SHP77 (cell line): ENCODE measurements at places on chromosomes 1 and 21.

- DNase-seq: no peak
These were observed 161.2 kb downstream of the NCAM2 start for GRCh38 chr21:21159253-21159899.

DNA sequence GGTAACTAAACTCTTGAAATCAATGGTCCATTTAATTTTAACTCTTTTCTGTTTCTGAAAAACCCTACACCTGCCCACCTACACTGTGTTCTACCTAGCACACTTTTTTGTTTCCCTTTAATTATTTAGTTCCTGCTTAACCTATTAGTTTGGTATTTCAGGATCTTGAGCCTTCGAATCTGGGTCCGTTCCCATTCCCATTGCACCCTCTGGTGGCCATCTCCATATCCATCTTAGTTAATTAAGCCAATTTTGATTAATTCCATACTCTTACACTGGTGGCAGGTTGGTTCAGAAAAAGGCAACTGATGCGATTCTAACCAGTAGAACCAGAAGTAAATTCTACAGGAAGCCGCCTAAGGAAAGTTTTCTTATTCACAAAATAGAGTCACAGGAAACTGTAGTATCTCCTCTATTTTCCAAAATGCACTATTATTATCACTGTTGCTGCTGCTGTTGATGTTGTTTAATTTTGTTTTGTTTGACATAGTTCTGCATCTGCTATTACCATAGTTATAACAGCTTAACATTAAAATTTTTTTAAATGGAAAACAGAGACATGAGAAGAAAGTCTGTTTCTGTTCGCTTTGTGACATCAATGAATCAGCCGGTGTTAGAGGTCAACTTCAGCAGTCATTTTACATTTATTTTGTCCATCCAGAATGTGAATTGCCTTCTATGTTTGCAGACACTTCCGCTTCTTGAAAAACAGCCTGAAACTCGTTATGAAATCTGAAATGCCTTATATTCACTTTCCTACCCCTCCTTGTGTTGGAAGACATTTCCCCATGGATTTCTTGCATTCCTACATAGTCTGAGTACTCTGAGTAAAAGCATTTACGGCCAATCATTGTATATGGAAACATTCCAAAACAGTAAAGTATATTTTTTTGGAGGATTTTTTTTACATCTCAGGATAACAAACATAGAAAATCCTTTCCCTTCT is 115.5 kb upstream of the NCAM2 start:
- DNase-seq: peak; percentile 42

DNA sequence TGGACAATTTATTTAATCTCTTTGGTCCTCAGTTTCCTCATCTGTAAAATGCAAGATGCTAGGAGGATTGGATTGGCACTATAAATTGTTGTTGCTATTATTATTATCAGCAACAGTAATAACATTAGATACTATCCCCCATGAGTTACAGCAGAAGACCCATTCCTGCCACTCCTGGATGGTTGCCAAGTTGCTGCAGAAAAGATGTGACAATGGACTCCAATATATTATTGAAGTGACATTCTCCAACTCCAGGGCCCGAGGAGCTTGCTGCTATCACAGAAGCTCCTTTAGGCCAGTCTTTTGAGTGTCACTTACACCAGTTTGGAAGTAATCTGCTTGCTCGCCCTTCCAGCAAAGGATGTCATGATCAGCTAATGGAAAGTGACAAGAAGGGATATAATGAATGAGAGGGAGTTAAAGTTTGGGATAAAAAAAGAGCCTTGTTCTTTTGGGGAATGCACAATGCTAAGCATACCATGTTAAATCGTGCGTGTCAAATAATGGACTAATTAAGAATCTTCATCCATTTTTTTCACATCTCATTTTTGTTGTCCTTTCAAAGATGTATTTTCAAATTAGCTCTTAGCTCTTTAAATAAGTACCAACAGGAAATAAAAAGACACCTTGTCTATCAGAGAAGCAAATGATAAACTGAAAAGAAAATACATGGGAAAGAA is 19.5 kb upstream of the PROX1 start:
- DNase-seq: no peak

DNA sequence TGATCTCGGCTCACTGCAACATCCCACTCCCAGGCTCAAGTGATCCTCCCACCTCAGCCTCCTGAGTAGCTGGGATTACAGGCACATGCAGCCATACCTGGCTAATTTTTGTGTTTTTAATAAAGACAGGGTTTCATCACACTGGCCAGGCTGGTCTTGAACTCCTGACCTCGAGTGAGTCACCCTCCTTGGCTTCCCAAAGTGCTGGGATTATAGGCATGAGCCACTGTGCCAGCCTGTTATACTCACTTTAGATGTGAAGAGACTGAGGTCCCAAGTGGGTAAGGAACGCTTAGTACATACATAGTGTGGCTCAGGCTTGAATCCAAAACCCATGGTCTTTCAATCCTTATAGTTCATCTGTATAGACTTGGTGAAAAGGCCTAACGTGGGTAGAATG is 63.7 kb upstream of the EPS8L3 start:
- no peak for DNase-seq

- no peak for DNase-seq
These were observed 8.6 kb upstream of the PKP1 start for GRCh38 chr1:201274616-201275252.

DNA sequence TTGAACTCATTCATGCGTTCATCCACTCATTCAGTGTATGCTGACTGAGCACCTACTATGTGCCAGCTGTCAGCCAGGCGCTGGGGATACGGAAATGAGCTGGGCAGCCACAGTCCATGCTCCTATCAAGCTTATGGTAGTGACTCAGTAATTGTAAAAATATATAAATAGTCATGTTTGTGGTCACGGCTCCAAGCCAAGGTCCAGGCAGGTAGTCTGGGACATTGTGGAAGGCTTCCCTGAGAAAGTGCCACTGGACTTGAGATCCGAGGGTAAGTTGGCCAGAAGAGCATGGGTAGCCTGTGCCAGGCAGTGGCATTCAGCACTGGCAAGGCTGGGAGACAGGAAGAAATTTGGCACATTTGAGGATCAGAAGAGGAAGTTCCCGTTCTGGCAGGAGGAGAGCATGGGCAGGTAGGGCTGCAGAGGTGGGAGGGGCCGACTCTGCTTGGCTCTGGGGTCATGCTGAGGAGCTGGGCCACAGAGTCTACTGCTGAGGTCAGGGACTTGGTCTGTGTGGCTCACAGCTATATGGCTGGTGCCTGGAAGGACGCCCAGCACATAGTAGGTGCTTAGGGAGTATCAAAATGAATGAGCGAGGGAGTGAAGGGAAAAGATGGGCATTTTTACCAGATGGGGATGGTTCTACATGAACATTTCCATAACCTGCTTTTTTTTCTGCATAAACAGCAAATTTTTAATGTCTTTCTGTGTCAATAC is 6.9 kb downstream of the PTPRF start:
- no peak for DNase-seq

GRCh38 chr1:18642278-18643095 is 11.8 kb downstream of the PAX7 start:
- no peak for DNase-seq

DNA sequence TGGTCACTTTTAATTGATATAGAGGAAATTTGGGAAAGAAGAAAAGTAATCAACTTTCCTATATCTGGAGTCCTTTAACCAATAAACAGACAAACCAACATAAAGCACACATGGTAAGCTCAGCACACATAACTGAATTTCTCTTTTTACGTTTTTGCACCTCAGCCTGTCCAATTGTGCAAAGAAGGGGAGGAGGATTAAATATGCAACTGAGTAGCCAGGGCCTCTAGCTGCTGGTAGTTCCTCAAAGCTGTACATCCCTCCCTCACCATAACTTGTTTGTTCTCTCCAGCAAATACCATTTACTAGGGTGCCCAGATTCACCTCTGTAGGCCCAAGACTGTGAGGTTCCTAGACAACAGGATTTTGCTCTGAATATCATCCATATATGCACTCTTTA is 25.4 kb downstream of the ST6GALNAC5 start:
- DNase-seq: no peak

- no peak for DNase-seq
These were observed 5.3 kb downstream of the DTL start for GRCh38 chr1:212040629-212041412.

DNA sequence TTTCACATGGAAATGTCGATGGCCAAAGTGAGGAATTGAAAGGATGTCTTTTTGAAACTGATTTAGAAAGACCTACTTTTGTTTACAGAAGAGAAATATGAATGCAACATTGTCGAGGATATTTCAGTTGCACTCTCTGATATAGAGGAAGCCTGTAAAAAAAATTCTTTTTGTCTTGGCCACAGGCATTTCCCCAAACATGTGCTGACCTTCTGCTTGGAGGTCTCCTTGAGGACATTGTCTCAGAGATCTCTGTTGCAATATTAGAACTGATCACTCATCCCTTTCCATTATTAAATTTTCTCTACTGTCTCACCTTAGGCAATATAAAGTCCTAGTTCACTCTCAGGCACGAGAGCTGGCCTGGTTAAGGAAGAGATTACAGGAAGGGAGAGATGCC is 16.0 kb downstream of the S100A11 start:
- no peak for DNase-seq

- no peak for DNase-seq
These were observed 22.0 kb downstream of the PARS2 start for GRCh38 chr1:54742282-54742681.
